ENCODE measurements at places on chromosomes 1 and 21.

GRCh38 chr1:12596007-12596821 lies 21.8 kb downstream of the DHRS3 start:
- DNase-seq = peak; percentile 77

DNA sequence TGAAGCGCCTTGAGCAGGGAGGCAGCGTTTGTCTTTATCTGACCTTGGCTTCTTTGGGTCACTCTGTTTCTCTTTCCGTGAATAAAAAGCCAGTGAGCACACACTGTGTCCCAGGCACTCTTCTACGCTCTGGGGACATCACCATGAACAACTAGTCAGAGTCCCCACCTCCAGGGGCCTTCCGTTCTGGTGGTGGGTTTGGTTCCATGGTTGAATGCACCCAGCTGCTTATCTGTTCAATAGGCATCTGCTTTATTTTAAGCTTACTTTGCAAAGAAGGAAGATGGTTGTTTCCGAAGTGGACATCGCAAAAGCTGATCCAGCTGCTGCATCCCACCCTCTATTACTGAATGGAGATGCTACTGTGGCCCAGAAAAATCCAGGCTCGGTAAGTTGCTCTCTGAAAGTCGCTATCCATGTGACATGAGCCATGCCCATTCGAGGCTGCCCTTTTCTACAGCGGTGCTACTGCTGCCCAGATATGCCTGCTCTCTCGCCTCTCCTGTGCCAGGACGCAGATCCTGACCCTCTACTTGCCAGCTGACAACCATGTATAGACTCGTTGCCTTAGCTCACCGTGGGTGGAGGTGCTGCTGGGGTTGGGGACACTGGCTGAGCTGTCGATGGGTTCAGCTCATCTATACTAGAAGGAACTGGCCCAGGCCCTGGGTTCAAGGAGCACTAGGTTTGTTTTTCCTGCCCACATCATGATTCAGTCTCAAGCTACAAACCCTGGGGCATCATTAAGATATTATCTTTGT lies 5.9 kb downstream of the MX1 start:
- DNase-seq = no peak

- DNase-seq = peak; percentile 10
Observed at GRCh38 chr1:153629971-153630370, 1.7 kb downstream of the S100A1 start.

DNA sequence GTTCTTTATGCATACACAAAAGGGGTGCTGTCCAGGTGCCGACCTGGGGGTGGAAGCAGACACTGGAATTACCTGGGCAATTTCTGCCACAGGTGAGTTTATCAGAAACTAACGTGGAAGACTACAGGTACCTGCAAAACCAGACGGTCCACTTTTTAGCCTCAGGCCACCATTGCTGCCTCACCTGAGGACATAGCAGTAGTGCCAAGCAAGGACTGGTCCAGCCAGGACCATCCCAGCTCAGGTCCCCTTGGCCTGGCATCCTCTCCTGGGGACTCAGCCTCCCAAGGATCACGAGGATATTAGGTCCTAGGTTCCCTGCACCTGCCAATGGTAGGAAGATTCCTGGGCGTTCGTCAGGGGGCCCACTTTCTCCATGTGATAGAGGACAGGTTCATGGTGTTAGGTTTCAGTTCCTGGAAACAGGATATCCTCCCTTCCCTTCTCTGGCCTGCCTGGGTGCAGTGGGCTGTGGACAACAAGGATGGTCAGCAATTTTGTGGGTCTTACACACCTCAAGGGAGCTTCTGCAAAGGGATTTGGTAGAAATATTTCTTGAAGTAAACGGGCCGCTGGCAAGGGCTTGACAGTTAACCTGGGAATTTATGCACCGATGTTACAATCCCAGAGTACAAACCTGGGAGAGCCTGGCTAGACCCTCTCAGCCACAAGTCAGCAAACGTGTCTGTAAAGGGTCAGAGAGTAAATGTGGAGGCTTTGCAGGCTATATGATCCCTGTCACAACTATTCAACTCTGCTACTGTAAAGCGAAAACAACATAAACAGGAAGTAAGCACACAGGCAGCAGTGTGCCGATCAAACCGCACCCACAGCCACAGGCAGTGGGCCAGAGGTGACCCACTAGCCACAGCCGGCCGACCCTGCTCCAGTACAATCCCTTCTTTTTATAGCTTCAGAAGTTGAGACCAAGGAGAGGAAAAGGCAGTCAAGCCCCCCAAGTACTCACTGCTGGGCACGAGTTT lies 71.4 kb upstream of the RAB4A start:
- DNase-seq = no peak

DNA sequence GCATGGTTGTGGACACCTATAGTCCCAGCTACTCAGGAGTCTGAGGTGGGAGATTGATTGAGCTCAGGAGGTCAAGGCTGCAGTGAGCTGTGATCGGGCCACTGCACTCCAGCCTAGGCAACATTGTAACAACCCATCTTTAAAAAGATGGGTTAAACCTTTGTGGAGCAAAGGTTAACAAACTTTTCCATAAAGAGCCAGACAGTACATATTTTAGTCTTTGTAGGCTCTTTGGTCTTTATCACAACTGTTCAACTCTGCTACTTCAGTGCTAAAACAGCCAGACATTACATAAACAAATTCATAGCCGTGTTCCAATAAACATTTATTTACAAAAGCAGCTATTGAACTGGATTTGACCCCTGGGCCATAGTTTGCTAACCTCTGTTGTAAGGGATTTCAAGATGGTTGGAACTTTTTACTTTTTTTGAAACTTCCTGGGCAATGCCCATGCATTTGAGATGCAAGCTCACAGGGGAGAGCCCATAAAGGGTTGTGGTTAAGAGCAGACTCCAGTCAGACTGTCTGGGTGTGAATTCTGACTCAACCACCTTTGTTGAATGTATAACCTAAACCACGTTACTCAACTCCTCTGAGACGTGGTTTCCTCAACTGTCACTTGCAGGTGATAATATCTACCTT lies 10.8 kb downstream of the INAVA start:
- DNase-seq = no peak

DNA sequence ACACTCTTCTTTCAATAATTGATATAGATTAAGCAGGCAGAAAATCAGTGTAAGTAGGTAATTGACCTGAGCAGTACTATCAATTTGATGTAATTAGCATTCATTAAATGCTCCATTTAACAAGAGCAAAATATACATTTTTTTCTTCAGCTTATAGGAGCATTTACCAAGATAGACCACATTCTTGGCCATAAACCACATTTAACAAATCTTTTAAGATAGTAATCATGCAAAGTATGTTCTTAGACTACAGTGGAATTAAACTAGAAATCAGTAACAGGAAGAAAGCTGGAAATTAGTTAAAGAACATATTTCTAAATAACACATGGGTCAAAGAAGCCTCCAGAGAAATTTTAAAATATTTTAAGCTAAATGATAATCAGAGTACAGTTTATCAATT lies 8.7 kb upstream of the PRKACB start:
- no peak for DNase-seq

DNA sequence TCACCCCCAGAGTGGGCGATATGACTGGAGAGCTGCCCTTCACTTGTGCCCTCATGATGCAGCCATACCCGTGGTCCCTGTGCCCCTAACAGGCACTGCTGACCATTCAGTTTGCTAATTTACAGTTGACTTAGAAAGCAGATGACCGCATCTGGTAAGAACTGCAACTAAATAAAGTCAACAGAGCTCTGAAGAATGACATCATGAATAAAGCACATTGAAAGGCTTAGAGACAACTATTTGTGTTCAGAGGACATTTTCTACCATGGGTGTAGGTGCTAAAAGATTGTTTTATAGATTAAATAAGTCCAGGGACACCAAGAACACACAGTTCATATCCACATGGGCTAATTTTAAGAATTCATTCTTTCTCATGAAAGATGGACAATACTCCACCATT lies 65.5 kb downstream of the LPAR3 start:
- no peak for DNase-seq

DNA sequence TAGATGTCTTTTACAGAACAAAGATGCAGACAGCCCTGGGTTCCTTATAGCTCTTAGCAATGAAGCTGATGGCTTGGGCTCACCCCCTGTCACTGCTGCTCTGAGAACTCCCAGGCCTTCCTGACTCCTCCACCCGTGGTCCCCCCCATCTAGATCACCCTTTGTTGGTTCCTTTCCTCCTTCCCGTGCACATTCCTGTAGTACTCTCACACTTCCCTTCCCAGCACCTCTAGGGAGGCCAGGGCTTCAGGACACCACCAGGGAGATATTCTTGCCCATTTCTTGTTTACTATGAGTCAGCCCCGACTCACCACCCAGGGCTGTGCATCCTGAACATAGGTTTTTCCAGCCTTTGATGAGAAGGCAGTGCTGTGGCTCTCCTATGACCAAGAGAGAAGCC lies 14.4 kb upstream of the NOS1AP start:
- DNase-seq = no peak

- DNase-seq = no peak
Observed at GRCh38 chr1:217270101-217270500, 360.8 kb downstream of the GPATCH2 start.

- DNase-seq = no peak
Observed at GRCh38 chr21:45420061-45421041, 15.4 kb downstream of the COL18A1 start.

DNA sequence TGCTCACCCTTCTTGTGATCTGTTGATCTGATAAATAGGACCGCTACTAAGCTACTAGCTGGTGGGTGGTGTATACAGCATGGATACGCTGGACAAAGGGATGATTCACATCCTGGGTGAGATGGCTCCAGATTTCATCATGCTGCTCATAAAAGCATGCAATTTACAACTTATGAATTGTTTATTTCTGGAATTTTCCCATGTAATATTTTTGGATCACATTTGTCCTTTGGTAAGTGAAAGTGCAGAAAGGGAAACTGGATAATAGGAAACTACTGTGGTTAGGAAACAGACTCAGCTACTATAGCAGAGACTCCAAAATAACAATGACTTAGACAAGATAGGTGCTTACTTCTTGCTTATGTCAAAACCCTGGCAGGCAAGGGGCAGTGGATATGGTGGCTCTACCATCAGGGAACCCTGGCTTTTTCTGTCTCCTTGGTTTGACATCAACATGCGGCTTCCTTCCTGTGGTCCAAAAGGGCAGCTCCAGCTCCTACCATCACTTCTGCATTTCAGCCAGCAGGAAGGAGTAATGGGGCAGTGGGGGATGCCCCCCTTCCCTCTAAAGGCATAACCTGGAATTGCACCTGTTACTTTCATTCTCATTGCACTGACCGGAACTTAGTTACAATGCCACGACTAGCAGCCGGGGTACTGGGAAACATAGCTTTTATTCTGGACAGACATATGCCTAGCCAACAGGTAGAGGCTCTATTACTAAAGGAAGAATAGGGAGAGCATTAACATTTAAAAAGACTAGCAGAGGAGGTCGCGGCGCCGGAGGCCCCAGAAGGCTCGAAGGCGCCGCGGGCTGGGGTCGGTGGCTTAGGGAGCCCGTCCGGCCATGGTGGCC lies 13.8 kb upstream of the AK2 start:
- DNase-seq = no peak

- no peak for DNase-seq
Observed at GRCh38 chr1:210438928-210439841, 110.5 kb downstream of the HHAT start.

- no peak for DNase-seq
Observed at GRCh38 chr1:67376381-67376780, 53.8 kb downstream of the SERBP1 start.

DNA sequence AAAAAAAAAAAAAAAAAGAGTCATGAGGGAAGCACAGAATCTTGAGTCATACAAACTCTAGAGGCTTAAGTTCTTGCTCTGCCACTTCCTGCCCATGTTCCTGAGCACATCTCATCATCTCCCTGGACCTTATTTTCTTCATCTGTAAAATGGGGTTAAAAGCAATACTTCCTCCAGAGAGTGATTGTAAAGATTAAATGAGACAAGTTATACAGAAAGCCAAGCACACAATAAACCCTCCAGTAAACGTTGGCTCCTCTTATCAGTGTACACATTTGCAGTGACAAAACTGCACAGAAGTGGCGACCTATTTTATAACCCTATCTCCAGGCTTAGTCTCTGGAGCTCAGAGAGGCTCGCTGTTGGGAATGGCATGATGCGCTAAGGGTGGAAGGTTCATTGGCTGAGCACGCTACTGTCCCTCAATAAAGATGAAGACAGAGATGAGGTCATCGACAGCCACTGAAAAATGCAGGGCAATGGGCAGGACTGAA lies 82.1 kb downstream of the RRAGC start:
- no peak for DNase-seq

DNA sequence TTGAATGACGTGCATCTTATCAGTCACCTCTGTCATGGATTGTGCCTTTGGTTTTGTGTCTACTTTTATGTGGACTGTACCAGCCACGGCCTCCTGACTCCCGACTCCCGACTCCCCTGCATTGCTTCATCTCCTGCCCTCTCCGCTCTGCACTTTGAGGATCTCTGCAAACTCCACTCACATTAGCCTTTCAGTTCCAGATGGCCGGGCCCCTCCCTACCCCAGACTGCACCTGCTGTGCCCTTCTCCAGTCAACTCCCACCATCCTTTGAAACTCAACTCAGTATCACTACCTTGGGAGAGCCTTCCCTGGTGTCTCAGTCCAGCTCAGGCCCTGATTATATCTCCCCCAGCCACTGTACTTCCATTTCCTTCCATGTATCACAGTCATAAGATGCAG lies 71.4 kb downstream of the MDM4 start:
- no peak for DNase-seq

DNA sequence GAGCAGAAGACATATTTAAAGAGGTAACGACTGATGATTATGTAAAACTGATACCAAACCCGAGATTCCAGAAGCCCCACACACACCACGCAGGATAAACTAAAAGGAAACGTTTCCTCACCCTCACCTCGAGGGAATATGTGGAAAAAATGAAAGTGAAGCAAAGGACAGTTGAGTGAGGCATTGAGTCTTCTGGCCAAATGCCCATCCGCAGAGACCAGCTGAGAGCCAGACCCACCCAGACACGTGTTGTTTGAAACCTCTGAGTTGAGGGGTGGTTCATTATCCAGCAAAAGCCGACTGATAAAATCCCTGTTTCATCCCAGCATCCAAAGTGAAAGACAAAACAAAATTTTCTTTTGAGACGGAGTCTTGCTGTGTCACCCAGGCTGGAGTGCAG lies 29.6 kb upstream of the PCBP3 start:
- DNase-seq = no peak

GRCh38 chr1:115113766-115114165 lies 24.5 kb upstream of the TSPAN2 start:
- no peak for DNase-seq

DNA sequence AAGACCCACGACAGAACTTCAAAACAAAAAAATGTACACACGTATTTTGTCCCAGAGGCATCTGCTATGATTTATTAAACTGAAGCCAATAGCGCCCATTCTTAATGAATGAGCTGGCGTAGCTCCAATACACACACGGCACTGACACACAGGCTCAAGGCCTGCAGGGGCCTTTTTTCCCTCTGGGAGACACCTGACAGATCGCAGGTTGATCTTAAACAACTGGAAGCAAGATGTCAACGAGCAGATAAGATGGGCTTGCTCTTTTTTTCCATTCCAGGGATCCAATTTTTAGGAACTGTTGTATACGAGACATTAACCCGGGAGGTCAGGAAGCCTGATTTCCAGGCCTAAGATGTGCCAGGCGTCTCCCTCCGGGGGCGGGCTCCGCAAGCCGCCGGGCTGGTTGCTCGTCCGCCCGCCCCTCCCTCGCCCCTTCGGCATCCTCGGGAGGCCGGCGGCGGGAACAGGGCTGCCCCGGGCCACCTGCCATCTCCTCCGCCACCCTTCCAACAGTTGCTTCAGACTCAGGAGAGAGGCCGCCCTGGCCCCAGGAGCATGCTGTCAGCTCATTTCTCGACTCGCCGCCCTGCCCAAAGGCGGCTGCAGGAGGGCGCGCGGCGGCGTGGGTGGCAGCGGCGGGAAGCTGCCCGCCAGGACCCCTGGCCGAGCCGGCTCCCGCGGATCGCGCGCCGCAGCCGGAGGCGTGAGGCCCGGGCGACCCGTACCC lies 735 bp downstream of the TTC13 start:
- no peak for DNase-seq

- no peak for DNase-seq
Observed at GRCh38 chr1:43995984-43996732, 4.8 kb downstream of the CCDC24 start.

Measured in caudate nucleus (tissue), 63 donors.